CD4-positive, alpha-beta T cell treated with Interleukin-2 at 100 ng/mL for 4 hours (primary cell): ENCODE measurements at places on chromosomes 6 and 20.

DNA sequence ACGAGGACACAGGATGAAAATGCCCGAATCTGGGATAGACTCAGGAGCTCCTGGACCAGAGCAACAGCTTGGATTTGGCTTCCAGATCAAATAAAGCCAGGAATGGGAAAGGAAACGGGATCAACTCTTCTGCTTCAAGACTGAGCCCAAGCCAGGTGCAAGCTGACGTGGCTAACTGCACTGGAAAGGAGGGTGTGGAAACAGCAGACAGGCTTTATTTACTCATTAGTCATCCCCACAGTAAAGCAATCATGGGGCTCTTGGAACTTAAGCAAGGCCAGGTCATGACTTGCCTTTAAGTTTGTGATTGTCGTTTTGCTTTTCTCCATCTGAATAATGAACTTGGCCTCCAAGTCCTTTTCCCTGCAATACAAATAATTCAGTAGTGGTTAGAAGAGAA lies 45.2 kb downstream of the KIF16B start:
- no peak for DNase-seq

GRCh38 chr20:62548471-62548870 lies 72.7 kb upstream of the GATA5 start:
- DNase-seq, result no peak

- DNase-seq, result no peak
Observed at GRCh38 chr6:155454471-155454870, 1.2 kb downstream of the NOX3 start.

- no peak for DNase-seq
Observed at GRCh38 chr20:51204794-51205193, 181.9 kb upstream of the KCNG1 start.

DNA sequence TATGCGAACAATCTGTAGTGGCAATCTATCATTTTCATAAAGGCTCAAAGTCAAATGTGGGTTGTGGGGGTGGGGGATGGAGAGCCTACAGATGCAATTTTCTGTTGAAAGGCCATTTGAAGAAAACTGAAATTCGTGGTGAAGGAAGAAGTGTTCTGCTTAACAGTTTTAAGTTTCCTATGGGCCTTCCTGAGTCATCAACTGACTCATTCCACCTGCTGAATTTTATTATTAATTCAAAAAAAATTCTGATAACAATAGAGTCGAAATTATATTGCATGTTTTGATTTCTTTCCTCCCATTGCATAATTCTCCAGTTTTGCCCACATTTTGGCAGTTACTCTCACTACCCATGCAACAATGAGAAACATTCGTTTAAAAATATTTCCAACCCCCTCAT lies 622.3 kb upstream of the ARID1B start:
- no peak for DNase-seq

GRCh38 chr6:92369309-92369708 lies 1050.0 kb downstream of the EPHA7 start:
- no peak for DNase-seq

GRCh38 chr6:138862456-138862855 lies 66.6 kb downstream of the ECT2L start:
- DNase-seq, result no peak

GRCh38 chr20:34200023-34200422 lies 41.2 kb upstream of the ASIP start:
- no peak for DNase-seq

GRCh38 chr6:37101991-37102298 lies 68.0 kb upstream of the PIM1 start:
- no peak for DNase-seq

- no peak for DNase-seq
Observed at GRCh38 chr6:155830531-155830930, 374.9 kb upstream of the NOX3 start.
